ENCODE measurements at places on chromosomes 13 and 19.

GRCh38 chr19:50492303-50493052 is 15.8 kb upstream of the GARIN5A start:
- no peak for DNase-seq

DNA sequence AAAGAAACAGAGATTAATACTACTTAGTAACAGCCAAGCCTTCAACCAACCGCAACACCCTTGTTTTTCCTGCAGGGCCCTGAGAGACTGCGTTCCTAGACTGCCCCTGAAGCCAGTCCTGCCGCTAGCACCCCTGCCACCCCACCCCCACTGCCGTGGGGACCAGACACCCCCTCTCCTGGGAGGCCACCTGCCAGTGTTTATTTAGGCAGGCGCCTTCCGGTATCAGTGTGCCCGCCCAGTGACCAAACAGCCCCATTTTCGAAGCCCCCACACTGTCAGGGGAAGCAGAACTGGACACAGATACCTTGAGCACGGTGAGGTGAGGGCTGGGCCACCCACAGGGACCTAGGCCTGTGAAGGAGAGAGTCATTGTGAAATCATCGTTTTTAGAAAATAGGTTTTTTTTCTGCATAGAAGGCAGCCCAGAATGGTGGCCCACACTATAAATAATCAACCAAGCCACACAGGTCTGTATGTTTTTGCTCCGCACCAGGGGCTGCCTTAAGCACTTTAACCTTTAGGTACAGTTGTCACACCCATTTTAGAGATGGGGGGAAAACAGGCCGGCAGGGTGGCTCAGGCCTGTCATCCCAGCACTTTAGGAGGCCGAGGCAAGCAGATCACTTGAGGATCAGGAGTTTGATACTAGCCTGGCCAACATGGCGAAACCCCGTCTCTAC is 3.5 kb upstream of the TLE5 start:
- DNase-seq, result no peak

GRCh38 chr19:43705729-43706128 is 10.1 kb upstream of the IRGC start:
- DNase-seq, result no peak

- DNase-seq, result no peak
Measured at GRCh38 chr13:110700641-110701040, 5.3 kb downstream of the CARS2 start.

GRCh38 chr13:67148161-67148571 is 82.0 kb downstream of the PCDH9 start:
- peak; percentile 29 for DNase-seq

DNA sequence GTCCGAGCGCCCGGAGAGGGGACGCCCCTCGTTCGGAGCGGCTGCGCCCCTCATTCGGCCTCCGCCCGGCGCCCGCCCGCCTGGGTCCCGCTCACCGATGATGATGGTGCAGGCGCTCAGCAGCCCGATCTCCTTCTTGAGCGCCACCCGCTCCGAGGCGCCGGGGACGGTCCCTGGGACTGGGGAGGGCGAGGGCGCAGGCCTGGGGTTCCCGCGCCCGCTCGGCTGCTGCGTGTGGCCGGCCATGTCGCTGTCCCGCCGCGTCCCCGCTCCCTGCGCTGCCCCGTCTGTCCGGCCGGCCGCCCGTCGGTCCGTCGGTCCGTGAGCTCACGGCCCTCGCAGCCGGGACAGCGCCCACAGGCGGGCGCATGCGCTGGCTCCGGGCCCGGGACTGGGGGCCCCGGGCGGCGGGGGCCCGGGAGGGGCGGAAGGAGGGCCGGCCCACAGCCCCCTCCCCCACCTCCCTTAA is at the start of gene SLC7A10:
Gene SLC7A10, minus strand, starts transcription at position 393 of the 469 bp plus-strand sequence. Its CDS starts 147 bp downstream, at position 246.
- no peak for DNase-seq

GRCh38 chr19:11507370-11508078 is 1.9 kb upstream of the ZNF653 start:
- DNase-seq, result no peak
